Head of caudate nucleus (tissue), 42 donors: ENCODE measurements at places on chromosomes 2 and 18.

DNA sequence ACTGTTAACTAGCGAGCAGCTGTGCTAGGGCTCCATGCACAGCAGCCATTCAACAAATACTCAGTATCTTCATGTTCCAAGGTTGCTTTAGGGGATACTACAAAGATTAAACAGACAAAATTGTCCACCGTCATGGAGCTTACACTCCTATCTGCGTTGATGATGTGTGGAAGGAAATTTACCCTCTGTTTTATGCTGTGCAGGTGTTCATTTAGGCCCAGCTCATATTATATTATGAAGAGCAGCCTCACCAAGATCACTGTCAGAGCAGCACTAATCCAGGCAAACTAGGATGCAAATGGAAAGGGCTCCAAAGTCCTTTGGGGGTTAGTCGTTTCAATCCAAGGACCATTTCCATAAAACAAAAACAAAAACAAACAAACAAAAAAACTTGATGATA is 13.4 kb upstream of the WIPF1 start:
- DNase-seq = no peak

DNA sequence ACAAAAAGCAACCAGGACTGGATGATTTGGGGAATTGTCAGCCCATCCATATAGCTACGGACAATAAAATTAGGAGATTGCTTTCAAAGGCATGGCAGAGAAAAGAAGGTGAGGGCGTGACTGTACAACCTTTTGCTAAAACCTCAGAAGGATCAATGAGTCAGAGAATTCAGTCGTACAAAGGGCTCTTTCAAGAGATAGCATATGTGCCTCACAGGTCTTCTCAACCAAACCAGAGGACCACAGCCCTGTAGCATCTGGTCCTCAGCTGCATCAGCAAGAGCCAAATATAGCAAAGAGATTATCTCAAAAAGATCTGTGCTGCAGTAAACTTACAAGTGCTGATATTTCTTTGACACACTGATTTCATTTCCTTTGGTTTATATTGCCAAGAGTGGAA is 149.9 kb upstream of the RAB6C start:
- no peak for DNase-seq

GRCh38 chr2:53913721-53914120 is 54.0 kb upstream of the GPR75 start:
- no peak for DNase-seq

DNA sequence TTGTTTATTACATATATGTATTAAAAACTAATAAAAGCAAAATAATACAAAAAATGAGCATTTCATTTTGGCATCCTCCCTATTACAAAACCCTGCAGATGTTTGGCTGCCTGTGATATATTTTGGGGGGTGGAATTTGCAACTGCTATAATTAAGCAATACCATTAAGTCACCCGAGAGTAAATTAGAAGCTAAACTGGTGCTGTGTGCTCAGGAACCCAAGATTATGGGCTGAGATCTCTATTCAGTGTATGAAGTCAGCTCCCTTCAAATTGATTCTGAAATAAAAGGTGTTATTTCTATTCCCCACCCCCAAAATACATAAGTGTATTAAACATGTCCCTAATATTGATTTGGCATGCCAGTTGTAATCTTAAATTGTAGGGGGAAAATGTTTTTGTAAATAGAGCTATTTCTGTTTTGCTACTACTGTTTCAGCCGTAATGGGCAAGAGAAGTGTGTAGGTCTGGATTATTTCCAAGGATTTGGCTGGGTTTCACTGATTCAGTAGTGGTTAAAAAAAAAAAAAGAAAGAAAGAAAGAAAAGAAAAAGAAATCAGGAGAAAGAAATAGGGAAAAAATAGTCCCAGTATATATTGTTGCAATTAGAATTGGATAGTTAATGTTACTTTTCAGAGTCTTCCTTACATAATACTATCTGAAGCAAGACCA is 110.9 kb downstream of the SS18 start:
- no peak for DNase-seq

DNA sequence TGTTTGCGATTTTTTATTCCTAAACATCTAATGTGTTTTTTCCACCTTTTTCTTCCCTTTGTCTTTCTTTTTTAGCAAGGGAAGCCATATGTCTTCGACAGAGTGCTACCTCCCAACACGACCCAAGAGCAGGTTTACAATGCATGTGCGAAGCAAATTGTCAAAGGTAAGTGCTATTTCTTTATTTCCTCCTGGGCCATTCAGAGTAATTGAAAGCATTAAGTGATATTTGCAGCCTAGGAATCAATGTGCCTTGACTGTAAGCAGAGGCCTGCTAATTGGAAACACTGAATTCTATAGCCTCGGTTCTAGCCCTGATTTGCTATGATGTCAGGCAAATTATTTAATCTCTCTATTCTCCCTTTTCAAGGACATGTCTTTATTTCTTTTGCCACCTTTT is 47.0 kb downstream of the KIF5C start:
- DNase-seq = no peak

GRCh38 chr18:63378919-63379638 is 12.1 kb upstream of the KDSR start:
- DNase-seq = no peak
